ENCODE measurements at places on chromosomes 1 and 21. TPM values are rescaled to one million over a fixed set of nuclear protein-coding genes. Genes with fewer than 3 reads are reported as not detected.

DNA sequence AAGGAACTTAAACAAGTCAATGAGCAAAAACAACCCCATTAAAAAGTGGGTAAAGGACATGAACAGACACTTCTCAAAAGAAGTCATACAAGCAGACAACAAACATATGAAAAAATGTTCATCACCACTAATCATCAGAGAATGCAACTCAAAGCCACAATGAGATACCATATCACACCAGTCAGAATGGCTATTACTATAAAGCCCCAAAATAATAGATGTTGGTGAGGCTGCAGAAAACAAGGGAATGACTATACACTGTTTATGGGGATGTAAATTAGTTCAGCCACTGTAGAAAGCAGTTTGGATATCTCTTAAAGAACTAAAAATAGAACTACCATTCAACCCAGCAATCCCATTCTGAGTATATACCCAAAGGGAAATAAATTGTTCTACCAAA is 51.2 kb downstream of the MRPL39 start:
- no peak for DNase-seq

DNA sequence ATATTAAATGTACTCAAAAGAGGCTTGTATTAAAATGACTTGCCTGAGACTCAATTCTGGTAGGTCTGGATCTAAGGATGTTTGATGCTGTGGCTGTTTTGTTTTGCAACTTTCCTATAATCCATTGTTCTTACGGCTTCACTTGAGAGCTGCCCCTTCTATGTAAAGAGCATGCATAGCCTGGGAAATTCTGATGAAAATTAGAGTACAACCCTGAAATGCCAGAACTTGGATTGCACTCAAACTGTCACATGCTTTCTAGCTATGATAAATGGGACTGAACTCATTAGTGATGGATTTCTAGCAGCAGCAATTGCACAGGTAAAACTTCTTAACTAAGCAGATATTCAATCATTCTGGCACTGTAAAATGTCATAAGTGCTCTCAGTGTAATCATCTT is 67.9 kb downstream of the OLFM3 start:
- no peak for DNase-seq

Gene PLEKHN1
- total RNA-seq, result 1.1 TPM

DNA sequence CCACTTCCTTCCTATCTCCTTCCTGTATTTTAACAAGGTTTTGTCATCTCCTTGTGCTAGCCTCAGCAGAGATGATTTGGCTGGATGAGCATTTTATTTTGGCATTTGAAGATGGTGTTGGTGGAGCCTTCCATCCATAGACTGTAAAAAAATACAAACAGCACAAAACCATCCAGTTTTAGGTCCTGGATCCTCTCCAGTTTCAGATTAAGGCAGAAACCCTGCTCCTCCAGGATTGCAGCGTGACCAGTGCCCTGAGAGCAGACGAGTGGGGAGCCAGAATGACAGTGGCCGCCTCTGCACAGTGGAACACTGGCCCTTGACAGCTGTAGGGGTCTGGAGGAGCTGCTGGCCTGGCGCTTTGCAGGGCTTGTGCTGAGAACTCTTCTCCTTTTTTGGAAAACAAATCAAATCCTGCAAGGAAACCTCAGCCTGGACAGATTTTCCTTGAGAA is 72.2 kb upstream of the GADD45A start:
- no peak for DNase-seq

- no peak for DNase-seq
Observed at GRCh38 chr1:208165659-208166058, 78.5 kb downstream of the PLXNA2 start.

Gene IGSF21
- total RNA-seq, result not detected

DNA sequence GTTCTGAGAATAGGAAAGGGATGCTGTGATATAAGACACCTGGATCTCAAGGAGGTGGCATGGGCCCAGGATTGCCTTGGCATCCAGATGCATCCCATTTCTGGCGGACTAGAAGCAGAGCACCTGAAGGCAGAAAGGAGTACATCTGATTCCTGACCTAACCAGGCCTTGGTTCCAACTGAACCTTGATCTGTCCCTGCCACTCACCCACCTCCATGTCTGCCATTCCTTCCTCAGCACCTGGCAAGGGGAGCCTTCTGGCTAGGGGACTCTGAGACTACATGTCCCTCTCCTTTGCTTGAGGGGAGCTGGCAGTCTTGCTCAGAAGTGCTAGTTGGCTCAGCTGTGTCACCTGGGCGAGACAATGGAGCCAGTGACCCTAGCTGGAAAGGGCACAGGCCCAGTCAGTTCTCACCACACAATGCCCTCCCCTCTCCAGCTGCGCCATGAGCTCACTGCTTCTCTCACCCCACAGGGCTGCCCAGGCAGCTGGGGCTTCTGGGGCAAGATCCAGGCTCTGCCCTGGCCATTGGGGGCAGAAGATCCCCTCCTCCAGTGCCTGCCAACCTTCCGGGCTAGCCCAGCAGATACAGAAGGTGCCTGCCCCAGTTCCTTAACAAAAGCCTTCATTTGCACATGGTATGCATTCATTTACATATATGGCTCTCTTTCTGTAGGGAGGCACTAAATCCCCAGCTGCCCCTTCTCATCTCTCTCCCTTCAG is 2.9 kb downstream of the IGSF8 start:
- DNase-seq, result no peak

DNA sequence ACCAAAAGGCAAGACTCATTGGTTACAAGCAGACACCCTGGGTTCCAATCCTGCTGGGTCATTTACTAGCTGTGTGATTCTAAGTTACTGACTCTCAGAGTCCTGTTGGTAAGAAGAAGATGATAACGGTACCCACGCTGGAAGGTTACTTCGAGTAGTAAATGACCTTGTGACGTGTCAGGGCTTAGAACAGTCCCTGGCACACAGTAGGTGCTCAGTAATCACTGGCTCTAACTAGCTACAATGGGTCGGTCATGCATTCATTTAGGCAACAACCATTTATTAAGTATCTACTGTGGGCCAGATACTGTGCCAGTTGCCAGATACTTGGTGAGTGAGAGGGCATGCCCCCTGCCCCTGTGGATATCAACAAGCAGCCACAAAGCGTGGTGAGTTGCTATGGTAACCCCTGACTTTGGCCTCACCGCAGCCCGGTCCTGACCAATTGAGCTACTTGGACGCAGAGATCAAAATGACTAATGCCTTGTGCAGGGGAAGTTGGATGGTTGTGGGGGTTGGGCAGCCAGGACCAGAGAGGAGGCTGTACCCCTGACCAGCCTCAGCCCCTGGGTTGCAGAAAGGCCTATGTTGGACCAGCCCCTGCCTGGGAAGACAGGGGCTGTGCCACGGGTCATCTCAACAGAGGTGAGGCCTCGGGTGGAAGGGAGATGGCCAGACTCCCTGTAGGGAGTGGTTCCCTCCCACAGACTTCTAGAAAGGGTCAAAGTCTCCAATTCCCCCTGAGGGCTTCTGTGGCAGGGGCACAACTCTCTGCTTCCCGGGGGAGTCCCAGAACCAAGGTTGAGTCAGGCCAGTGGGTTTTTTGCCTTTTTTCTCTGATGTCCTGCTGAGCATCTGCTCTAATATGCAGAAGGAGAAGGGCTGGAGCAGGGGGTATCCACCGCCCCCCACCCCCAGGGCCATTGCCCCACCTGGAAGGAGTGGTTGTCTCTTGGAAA is 16.0 kb downstream of the DHRS3 start:
- DNase-seq, result no peak

DNA sequence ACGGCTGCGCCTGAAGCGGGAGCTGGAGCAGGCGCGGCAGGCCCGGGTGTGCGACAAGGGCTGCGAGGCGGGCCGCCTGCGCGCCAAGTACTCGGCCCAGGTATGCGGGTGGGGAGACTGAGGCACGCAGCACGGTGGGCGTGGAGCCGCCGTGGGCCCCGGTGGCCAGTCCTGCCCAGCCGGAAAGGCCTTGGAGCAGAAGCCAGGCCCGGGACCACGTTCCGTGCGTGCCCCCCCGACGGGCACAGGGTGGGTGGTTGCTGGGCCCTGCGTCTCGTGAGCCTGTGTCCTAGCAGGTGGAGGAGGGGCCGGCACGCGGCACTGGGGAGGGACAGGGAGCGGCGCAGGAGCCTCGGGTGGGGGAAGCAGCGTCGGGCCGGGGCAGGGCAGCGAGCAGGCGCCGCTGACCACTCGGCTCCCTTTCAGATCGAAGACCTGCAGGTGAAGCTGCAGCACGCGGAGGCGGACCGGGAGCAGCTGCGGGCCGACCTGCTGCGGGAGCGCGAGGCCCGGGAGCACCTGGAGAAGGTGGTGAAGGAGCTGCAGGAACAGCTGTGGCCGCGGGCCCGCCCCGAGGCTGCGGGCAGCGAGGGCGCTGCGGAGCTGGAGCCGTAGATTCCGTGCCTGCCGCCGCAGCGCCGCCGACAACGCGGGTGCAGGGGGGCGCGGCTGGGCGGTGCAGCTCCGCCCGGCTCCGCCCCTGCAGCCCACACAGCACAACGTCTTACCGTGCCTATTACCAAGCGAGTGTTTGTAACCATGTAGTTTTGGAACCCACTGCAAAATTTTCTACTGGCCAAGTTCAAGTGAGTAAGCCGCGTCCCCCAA is 78.2 kb downstream of the SKI start:
- DNase-seq, result no peak

GRCh38 chr1:18631496-18632217 is 1.0 kb downstream of the PAX7 start:
- DNase-seq, result no peak

Measured in progenitor cell of endocrine pancreas (in vitro differentiated cells).